T-cell (primary cell): ENCODE measurements at places on chromosomes 4 and X. TPM values are rescaled to one million over a fixed set of nuclear protein-coding genes. Genes with fewer than 3 reads are reported as not detected.

FAM241A gene
- total RNA-seq = 3.4 TPM

GRCh38 chrX:150533863-150534262, 34.6 kb upstream of the MTM1 start:
- no peak for DNase-seq

- DNase-seq = no peak
Observed at GRCh38 chr4:151294833-151295496, 18.0 kb downstream of the PRSS48 start.

HMGN5 gene
- 2.3 TPM for total RNA-seq

- no peak for DNase-seq
Observed at GRCh38 chr4:54668014-54668611, 10.4 kb downstream of the KIT start.

DNA sequence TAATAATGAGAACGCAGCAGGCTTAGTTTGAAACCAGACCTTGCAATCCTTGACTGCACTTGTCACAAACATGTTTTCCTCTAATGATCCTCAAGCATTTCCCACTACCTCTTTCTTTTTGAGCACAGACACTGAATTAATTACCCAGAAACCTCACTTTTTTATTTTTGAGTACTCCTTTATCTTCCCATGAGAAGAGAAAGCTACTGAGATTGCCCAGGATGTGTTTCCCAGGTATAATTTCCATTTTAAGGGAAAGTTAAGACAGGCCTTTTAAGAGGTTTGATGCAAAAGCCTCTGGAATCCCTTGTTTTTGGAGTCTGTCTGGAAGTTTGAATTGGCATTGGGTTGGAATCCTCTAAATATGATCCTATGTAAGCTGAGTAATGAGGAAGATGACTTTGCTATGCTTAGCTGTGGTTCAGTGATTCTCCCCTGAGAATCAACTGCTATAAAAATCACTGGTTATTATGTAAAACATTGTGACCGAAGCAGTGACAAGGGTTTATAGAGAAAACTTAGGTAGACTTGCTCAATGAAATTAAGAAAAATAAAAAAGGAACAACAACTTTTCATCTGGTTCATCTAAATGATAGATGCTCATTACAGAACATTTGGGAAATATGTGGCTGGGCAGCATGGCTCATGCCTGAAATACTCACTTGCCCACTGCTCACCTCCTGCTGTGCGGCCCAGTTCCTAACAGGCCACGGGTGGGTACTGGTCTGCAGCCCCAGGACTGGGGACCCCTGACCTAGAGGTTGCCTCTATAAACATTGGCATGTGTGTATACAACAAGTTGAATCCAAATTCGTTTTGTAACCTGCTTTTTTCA, 10.8 kb upstream of the RHOH start:
- DNase-seq = no peak

DNA sequence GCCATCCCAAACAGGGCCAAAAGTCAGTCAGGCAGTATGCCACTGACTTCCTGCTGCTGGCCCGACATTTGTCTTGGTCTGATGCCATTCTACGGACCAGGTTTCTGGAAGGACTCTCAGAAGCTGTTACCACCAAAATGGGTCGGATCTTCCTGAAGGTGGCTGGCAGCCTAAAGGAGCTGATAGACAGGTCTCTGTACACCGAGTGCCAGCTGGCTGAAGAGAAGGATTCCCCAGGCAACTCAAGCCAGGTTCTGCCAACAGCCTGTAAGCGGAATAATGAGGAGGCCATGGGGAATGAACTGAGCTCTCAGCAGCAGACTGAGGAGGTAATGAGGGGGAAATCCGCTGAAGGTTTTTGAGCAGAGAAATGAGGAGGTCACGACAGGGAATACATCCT, 95.7 kb downstream of the RTL9 start:
- DNase-seq = no peak

- no peak for DNase-seq
Observed at GRCh38 chr4:44632733-44633132, 18.7 kb downstream of the YIPF7 start.

GRCh38 chr4:13386405-13387107, 97.6 kb downstream of the RAB28 start:
- DNase-seq = no peak

- DNase-seq = no peak
Observed at GRCh38 chrX:30635630-30636029, 17.6 kb upstream of the GK start.

CHRNA9 gene
- total RNA-seq = 0.23 TPM

GRCh38 chr4:132026166-132026565, 1122.9 kb upstream of the PCDH10 start:
- DNase-seq = no peak

GATA1 gene
- 0.33 TPM for total RNA-seq

SEC31A gene
- total RNA-seq = 107 TPM

FRAS1 gene
- total RNA-seq = 0.23 TPM
